Trophoblast cell (in vitro differentiated cells and primary cell): ENCODE measurements at places on chromosomes 3 and 15.

DNA sequence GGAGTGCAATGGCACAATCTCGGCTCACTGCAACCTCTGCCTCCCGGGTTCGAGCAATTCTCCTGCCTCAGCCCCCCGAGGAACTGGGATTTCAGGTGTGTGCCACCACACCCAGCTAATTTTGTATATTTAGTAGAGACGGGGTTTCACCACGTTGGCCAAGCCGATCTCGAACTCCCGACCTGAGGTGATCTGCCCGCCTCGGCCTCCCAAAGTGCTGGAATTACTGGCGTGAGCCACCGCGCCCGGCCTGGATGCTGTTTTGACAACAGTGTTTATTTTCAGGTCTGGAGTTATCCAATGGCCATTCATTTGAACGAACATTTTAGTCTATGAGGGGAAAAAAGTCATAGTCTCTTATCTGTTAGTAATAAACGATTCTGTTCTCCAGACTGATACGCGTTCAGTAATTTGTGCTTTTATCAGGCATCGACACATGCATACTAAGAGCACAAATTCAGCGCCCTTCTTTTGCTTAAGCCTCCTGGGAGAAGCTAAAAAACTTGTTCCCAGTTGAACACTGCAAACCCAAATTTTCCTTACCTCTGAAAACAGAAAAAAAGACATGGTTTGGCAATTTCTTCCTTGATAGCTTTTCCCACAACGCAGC, 1.3 kb downstream of the B3GALNT1 start:
- H3K36me3 ChIP-seq: peaks cover 3% of the 10 kb centered on the region
- H3K4me3 ChIP-seq: no peak overlapping the region
- H3K4me1 ChIP-seq: peaks cover 8% of the 10 kb centered on the region
- no peak overlapping the region for H3K27ac ChIP-seq

- H3K4me3 ChIP-seq: no peak overlapping the region
- no peaks in the 10 kb centered on the region for H3K4me1 ChIP-seq
- H3K27me3 ChIP-seq: no peaks in the 10 kb centered on the region
- H3K36me3 ChIP-seq: peaks cover 58% of the 10 kb centered on the region
- DNase-seq: no peak
- no peak overlapping the region for H3K27ac ChIP-seq
Measured at GRCh38 chr15:99132634-99133287, 27.9 kb downstream of the SYNM start.

DNA sequence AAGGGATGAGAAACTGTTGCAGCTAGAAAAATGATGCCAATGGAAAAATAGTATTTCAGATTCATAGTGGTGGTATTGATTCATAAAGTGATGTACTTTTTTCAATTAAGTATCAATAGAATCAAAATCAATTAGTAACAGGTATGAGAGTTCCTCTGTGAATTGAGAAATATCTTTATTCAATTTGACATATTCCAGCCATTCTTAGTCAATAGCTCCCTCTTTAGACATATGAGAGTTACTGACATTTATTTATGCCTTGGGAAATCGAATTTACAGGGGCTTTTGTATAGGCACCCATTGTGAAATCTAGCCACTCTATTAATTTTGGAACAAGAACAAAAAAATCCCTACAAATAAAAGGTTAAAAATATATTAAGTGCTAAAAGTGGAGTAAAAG, 386.9 kb upstream of the CNTN3 start:
- DNase-seq: no peak
- H3K27me3 ChIP-seq: no peaks in the 10 kb centered on the region
- H3K4me3 ChIP-seq: no peak overlapping the region
- H3K36me3 ChIP-seq: no peaks in the 10 kb centered on the region
- H3K27ac ChIP-seq: no peak overlapping the region

DNA sequence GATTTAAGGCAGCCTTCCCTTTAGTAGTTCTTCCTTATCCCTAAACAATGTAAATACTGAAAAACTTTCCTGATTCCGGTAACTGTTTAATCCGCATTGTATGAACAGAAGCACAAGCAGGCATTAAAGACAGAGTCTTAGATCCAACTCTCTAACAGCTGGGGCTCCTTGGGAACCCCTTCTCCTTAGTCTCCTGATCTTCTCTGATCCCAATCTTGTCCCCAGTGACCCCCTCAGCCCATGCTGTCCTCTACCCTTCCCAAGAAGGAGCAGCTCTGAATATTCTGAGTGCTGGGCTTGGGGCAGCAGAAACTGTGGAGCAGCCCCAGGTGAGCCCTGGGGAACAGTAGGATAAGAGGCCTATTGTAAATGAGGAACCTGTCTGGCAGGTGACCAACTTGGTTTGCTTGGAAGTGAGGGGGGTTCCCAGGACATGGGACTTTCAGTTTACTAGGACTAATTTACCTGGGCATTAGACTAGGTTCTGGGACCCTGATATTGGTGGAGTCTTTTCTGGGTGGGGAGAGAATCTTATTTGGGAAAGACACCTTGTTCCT, 13.0 kb upstream of the SLC30A4 start:
- no peak overlapping the region for H3K27ac ChIP-seq
- H3K27me3 ChIP-seq: no peaks in the 10 kb centered on the region
- no peaks in the 10 kb centered on the region for H3K36me3 ChIP-seq
- H3K4me3 ChIP-seq: no peak overlapping the region

DNA sequence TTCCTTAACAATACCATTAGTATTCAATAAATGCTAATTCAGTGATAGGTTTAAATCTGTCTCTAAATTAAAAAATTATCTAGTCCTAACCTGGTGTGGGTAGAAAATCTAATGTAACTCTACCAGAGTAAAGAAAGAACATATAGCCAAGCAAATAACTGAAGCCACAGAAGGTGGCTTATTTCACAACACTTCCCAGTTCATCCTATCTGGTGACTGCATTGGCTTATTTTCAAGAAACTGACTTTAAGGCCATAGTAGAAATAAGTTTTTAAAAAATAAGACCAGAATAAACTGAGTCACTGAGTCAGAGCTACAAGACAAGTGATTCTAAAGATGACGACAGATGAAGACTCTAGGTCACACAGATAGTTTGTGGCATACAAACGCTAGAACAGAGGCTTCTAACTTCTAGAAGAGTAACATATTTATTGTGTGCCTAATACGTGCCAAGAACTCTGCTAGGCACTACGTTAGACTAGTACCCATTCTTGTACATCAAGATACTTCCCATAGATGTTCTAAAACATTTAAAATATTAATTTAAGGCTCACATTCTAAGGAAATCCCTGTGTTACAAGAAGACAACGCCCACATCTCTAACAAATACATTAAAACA, 25.9 kb downstream of the TMCC1 start:
- H3K4me3 ChIP-seq: no peak overlapping the region
- H3K27ac ChIP-seq: no peak overlapping the region
- H3K4me1 ChIP-seq: no peaks in the 10 kb centered on the region

DNA sequence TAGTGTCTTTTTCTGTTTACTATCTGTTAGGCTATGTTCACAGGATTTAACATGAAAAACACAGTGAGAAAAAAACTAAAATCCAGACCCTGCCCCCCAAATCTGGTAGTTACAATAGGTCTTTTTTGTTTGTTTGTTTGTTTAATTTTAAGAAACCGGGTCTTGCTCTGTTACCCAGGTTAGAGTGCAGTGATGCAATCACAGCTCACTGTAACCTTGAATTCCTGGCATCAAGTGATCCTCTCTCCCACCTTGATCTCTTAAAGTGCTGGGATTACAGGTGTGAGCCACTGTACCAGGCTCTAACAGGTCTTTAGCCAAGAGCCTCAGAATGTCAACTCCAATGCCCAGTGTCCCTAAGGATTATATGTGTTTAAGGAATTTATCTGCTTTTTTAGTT, 88.0 kb upstream of the GOLIM4 start:
- no peaks in the 10 kb centered on the region for H3K27me3 ChIP-seq
- DNase-seq: no peak
- no peak overlapping the region for H3K4me3 ChIP-seq
- H3K4me1 ChIP-seq: peaks cover 2% of the 10 kb centered on the region
- no peak overlapping the region for H3K27ac ChIP-seq
- H3K36me3 ChIP-seq: no peaks in the 10 kb centered on the region

- H3K36me3 ChIP-seq: no peaks in the 10 kb centered on the region
- H3K4me3 ChIP-seq: no peak overlapping the region
- no peak for DNase-seq
- peaks cover 20% of the 10 kb centered on the region for H3K4me1 ChIP-seq
- no peak overlapping the region for H3K27ac ChIP-seq
- H3K27me3 ChIP-seq: no peaks in the 10 kb centered on the region
Measured at GRCh38 chr15:56038015-56038414, 44.6 kb upstream of the NEDD4 start.
